ENCODE measurements at places on chromosomes 11 and 22.

GRCh38 chr11:1033016-1033798 is 3.3 kb downstream of the MUC6 start:
- DNase-seq, result no peak

GRCh38 chr11:77379253-77379652 is 77.8 kb upstream of the GDPD4 start:
- no peak for DNase-seq

DNA sequence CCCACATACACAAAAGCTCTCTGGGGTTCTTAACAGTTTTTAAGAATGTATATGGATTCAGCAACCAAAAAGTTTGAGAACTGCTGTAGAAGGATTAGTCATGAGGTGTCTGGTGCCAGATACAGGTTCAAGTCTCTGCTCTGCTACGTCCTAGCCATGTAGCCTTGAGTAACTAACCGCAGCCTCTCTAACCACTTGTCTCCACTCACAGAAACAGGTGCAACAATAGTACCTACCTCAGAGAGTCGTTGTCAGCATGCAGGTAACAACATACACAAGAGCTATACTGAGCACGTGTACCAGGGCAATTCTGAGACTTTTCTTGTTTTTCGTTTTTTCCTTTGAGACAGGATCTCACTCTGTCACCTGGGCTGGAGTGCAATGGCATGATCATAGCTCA is 26.9 kb downstream of the CBX7 start:
- no peak for DNase-seq

DNA sequence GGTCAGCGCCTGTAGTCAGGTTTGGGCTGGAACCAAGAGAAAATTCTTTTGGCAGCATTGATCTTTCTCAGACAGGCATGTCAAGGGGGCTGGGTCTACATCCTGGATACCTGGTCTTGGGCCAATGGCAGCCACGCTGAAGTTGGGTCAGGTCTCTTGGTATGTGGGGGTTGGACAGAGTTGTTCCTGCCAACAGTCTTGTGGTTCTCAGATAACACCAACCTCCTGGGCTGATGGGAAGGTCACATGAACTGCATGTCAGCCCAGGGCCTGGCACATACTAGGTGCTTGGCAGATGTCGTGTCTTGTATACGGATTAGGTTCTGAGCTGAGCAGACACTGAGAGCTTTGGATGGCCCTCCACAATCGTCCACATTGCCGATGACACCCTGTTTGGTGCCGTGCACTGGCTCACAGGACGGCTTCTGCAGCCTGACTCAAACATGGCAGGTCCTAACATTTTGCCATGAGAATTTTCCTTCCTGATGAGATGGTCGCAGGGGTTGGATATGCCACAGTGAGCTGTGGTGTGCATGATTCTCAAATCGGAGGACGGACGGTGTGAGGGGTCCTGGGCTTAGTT is 42.0 kb downstream of the FBLN1 start:
- DNase-seq, result peak; percentile 94

DNA sequence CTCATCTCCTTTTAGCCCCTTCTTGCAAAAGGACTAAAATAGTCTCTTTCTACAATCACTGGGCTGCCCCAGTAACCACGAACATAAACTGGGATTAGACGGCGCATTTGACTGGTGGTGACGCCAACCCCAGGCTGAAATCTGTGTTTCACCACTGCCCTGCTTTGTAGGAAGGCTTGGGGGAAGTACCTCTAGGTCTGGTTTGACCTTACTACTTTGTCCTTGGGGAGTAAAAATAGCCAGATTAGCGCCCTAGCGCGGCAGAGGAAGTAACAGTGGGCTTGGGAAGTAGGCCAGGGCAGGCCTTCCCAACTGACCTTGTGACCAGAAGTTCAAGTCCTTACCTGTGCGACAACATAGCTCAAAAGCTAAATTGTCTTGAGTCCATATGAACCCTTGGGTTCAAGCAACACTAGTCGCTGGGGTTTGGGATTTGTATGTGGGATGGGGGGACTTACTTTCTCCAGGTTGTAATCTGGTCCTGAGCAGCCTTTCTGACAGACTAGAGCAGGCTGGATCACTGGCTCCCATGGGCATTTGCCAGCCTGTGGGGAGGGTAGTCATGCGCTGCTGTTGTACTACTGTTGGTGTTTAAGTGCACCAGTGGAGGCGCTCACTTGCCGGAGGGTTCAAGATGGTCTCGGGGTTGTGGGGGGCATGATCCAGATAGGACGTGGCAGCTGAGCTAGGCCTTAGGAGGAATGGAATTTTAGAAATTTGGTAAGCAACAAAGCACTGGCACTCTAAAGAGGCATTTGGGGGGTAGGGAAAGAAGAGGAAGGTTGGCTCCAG is 953 bp upstream of the PACS1 start:
- DNase-seq, result peak; percentile 62

- peak; percentile 94 for DNase-seq
Observed at GRCh38 chr22:27416511-27417420, 384.8 kb downstream of the MN1 start.

GRCh38 chr22:44403166-44403565 is 90.4 kb upstream of the SHISAL1 start:
- DNase-seq, result no peak

GRCh38 chr11:793556-793955 is 3.7 kb upstream of the CEND1 start:
- DNase-seq, result no peak

GRCh38 chr11:58061813-58062212 is 31.1 kb downstream of the OR6Q1 start:
- DNase-seq, result no peak

GRCh38 chr11:68506908-68507307 is 46.4 kb downstream of the PPP6R3 start:
- DNase-seq, result no peak

- no peak for DNase-seq
Observed at GRCh38 chr22:45836418-45837169, 140.4 kb downstream of the WNT7B start.

- no peak for DNase-seq
Observed at GRCh38 chr22:32020117-32020516, 22.9 kb upstream of the SLC5A1 start.

GRCh38 chr22:24532075-24532474 is 22.9 kb downstream of the GUCD1 start:
- DNase-seq, result no peak

GRCh38 chr11:4071914-4072313 is 22.7 kb upstream of the RRM1 start:
- no peak for DNase-seq

DNA sequence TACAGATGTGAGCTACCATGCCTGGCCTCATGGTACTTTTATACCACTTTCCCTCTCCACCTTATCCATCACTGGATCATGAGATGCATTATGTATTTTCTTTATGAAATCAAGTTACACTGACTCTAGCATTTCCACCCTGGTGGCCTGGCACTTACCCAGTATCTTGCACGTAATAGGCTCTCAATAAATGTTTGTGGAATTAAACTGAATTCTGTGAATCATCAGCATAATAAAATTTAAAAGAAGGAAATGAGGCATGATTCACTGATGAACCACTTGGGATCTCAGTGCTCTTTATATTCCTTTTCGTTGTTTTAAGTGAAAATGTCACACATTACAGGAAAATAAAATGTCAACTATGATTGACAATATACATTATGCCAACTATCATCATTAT is 25.1 kb downstream of the ADM start:
- DNase-seq, result no peak

- DNase-seq, result peak; percentile 63
Observed at GRCh38 chr22:26618455-26618854, 628 bp upstream of the CRYBB1 start.

All from hematopoietic multipotent progenitor cell treated with erythropoietin and hydrocortisone succinate and interleukin-3 and kit ligand, for 8 days (in vitro differentiated cells).